ENCODE measurements at places on chromosomes 12 and 14. TPM values are rescaled to one million over a fixed set of nuclear protein-coding genes. Genes with fewer than 3 reads are reported as not detected.

Gene SERPINA3
- 36.4 TPM for total RNA-seq

Gene SYT10
- not detected for total RNA-seq

Gene LRP1-AS
- not detected for total RNA-seq

Gene OR4K1
- total RNA-seq, result not detected

Gene LACRT
- not detected for total RNA-seq

Gene ERP27
- total RNA-seq, result 9.7 TPM

Gene IL31
- total RNA-seq, result not detected

Gene NKX2-1
- total RNA-seq, result 177 TPM

Gene ARL6IP4
- 124 TPM for total RNA-seq

DNA sequence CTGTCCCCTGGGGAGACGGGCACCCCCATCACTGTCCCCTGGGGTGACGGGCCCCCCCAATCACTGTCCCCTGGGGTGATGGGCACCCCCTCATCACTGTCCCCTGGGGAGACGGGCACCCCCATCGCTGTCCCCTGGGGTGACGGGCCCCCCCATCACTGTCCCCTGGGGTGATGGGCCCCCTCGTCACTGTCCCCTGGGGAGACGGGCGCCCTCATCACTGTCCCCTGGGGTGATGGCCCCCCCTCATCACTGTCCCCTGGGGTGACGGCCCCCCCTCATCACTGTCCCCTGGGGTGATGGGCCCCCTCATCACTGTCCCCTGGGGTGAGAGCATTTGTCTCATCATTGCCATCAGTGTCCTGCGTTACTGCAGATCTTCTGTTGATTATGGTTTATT, 38.6 kb downstream of the PACS2 start:
- DNase-seq, result no peak

- DNase-seq, result no peak
These were observed 34.9 kb upstream of the DDHD1 start for GRCh38 chr14:53187921-53188463.

GRCh38 chr14:49408187-49408933, 177.8 kb downstream of the RPS29 start:
- no peak for DNase-seq

GRCh38 chr12:10169104-10169503, 2.8 kb downstream of the OLR1 start:
- DNase-seq, result no peak

DNA sequence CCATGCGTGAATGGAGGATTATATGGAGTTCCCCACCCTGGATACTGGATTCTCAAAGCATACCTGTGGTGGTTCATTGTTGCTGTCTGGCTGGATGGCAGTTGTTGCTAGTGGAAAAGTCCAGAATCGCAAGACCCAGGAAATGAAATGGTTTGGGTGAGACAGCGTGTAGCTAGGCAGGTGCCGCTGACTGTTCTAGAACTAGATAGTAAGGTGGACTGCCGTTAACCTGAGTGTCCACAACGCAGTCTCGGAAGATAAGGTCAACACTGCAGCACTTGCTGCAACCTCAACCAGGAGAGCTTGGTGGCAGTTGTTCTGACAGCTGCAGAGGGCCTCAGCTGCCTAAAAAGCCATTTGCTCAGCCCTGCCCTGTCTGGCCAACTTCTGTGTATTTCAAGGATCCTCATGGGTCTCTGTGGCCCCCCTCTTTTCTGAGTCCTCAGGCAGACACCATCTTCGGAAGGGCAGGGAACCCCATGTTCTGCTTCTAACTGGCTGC, 15.5 kb upstream of the IRF2BPL start:
- no peak for DNase-seq

DNA sequence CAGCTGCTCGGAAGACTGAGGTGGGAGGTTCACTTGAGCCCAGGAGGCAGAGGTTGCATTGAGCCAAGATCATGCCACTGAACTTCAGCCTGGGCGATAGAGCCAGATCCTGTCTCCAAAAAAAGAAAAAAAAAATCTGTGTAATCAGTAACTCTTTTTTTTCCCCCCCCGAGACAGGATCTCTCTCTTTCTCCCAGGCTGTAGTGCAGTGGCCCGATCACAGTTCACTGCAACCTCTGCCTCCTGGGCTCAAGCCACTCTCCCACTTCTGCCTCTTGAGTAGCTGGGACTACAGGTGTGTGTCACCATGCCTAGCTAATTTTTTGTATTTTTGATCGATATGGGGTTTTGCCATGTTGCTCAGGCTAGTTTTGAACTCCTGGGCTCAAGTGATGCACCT, 113.6 kb downstream of the SYNE2 start:
- no peak for DNase-seq

GRCh38 chr14:34668111-34668510, 38.2 kb upstream of the SNX6 start:
- DNase-seq, result no peak

- no peak for DNase-seq
These were observed 19.0 kb downstream of the ASB2 start for GRCh38 chr14:93957333-93957710.

DNA sequence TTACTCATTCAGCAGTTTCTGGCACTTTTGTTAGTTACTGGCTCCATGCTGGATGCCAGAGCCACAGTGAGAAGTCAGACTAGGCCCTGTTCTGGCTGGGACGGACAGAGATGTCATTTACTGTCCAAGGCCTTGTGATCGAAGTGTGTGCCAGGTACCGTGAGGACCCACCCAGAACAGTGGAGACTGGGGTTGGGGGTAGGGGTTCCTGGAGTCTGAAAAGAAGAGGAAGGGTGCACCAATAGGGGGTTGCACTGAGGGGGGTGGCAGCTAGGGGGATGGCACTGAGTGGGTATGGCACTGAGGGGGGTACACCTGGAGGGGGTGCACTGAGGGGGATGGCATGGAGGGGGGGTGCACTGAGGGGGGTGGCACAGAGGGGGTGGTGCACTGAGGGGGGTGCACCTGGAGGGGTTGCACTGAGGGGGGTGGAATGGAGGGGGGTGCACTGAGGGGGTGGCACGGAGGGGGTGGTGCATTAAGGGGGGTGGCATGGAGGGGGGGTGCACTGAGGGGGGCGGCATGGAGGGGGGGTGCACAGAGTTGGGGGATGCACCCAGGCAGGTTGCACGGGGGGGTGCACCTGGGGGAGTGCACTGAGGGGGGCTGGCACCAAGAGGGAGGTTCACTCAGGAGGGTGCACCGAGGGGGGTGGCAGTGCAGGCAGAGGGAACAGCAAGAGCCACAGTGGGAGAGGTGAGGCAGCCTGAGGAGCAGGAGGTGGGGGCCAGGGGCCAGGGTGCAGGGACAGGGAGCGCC, 10.6 kb upstream of the CYP46A1 start:
- DNase-seq, result no peak

GRCh38 chr12:42760550-42760949, 171.0 kb upstream of the PRICKLE1 start:
- no peak for DNase-seq

GRCh38 chr14:92967346-92967926, 44.5 kb downstream of the CHGA start:
- no peak for DNase-seq

GRCh38 chr14:35576856-35577255, 42.9 kb downstream of the INSM2 start:
- DNase-seq, result no peak

DNA sequence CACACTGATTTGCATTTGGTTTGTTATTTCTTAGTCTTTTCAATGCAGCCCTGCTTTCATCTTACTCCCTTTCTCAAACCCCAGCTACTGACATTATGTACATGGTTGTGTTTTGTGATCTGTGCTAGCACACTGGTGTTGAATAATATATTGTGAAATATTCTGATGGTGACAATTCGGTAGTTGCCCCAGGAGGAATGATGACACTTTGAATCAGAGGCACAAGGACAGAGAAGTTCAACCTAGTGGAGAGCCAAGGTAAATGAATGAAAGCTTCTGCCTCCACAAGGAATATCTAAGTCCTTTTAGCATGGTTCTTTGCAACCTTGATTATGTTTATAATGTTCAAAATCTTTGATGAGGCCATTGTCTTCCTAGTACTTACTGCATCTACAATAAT, 159.9 kb downstream of the PDE3A start:
- DNase-seq, result no peak

DNA sequence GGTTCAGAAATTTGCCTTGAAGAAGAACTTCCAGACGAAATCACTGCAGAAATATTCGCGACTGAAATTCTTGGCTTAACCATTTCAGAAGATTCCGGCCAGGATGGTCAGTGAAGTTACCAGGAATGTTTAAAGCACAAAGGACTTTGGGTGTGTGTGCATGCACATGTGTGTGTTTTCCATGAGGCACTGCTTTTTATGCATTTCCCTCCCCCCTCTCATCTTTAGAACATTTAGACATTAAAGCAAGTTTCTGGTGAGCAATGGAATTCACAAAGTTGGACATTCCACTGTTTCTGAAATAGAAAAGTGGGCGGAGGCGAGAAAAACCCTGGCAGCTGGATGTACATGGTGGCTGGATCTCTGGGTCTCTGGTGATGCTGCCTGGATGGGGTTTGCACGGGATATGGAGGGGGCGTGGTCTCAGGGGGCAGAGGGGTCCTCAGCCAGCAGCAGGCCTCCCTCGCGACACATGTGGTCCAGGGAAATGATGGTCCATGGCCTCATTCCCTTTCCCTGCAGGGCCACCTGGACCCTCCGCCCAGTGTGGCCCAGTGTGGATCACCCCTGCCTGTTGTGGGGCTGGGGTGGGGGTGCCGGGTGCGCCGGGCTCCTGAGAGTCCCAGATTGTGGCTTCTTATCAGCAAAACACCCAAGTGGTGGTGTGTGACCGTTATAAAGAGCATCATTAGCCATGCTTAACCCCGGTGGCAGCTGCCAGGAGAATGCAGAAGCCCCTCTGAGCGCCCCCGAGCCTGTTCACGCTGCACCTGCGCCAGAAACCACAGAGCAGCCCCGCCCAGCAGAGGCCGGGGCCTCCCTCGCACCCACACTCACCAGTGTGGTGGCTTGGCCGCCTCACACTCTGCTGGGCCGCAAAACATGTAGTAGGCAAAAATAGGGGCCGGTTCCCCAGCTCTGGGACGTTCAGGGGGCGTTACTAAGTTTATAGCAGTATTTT, 17.8 kb upstream of the BCL7A start:
- no peak for DNase-seq

- DNase-seq, result no peak
These were observed 89.7 kb downstream of the ESRRB start for GRCh38 chr14:76465664-76466063.

GRCh38 chr12:122096591-122097149, 18.1 kb downstream of the MLXIP start:
- no peak for DNase-seq

DNA sequence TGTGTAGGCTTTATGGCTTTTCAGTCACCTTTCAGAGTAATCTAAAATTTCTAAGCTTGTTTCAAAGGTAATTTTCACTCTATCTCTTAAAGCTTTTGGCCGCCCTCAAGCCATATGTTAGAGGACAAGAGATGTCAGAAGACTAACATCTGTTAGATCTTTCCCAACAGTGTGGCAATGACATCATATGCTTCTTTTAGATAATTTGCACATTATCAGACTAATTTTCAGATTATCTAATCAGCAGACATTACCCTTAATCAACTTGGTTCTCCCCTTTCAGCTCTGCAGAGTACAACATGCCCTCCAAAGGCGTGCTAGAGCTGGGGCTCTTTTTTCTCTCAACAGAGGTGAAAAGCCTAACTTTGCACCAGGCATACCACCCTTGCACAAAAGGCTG, 207.1 kb downstream of the DPF3 start:
- DNase-seq, result no peak

- no peak for DNase-seq
These were observed 333.7 kb downstream of the PCNX1 start for GRCh38 chr14:71240866-71241520.

GRCh38 chr12:16399101-16399500, 51.7 kb downstream of the MGST1 start:
- no peak for DNase-seq

DNA sequence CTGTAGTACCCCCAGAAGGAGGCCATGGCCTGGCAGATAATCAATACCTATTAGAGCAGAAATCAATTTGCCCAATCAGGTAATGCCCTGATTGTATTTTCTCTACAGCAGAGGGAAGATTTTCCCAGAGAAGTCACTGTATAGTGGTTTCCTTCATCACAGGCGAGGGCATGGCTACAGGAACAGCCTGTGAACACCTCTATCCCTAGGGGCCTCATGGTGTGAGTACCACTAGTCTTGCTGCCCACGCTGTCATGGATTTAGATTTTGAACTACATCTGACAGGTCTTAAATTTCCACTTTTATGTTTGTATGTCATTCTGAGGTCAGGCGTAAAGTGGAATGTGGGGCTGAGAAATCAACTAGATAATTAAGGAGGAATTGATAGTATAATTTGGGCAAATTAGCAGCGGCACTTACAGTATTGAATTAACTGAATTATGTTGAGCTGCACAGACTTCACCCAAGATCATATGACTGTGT, 42.4 kb upstream of the STXBP6 start:
- no peak for DNase-seq
